ENCODE measurements at places on chromosomes 11 and 22.

GRCh38 chr11:17740649-17741235 is 6.2 kb downstream of the KCNC1 start:
- DNase-seq, result peak; percentile 4

DNA sequence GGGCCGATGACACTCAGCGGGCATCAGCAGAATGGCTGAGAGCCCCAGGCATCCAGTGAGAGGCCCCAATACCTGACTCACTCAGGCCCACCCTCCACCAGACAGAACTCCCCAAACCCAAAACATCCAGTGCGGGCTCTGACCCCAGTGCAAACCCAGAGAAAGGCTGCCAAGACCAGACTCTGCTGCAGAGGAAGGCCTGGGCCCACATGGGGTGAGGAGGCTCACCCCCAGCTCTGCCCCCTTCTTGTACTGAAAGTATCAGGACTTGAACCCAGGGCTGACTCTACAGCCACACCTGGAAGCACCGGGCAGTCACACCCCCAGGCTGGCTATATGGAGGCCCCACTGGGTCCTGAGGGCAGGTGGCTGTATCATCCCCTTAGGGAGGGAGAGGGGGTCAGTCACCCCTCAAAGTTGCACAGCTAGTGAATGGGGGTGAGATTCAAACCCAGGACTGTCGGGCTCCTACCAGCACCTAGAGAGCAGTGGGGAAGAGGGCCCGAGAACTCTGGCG is 49.3 kb downstream of the IGLL1 start:
- DNase-seq, result no peak

- DNase-seq, result peak; percentile 83
Observed at GRCh38 chr22:46150655-46151477, 540 bp downstream of the PPARA start.

DNA sequence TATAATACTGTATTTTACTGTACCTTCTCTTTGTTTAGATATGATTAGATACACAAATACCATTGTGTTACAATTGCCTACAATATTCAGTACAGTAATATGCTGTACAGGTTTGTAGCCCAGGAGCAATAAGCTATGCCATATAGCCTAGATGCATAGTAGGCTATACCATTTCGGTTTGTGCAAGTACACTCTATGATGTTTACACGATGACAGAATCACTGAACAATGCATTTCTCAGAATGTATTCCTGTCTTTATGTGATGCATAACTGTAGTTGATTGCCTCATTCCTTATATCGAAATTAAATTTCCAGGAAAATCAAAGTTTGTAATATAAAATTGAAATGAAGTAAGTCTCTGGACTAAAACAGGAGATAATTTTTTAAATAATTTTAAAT is 49.3 kb upstream of the OR5P2 start:
- DNase-seq, result no peak

GRCh38 chr11:69142895-69143294 is 12.8 kb upstream of the SMIM38 start:
- no peak for DNase-seq

DNA sequence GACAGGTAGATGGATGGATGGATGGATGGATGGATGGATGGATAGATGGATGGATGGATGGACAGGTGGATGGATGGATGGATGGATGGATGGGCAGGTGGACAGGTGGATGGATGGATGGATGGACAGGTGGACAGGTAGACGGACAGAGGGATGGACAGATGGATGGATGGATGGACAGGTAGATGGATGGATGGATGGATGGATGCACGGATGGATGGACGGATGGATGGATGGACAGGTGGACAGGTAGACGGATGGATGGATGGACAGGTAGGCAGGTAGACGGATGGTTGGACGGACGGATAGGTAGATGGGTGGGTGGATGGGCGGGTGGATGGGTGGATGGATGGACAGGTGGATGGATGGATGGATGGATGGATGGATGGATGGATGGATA is 24.3 kb downstream of the PDGFB start:
- peak; percentile 10 for DNase-seq

GRCh38 chr11:79794484-79795393 is 353.9 kb upstream of the TENM4 start:
- no peak for DNase-seq

GRCh38 chr11:11432621-11433319 is 79.7 kb upstream of the CSNK2A3 start:
- no peak for DNase-seq

DNA sequence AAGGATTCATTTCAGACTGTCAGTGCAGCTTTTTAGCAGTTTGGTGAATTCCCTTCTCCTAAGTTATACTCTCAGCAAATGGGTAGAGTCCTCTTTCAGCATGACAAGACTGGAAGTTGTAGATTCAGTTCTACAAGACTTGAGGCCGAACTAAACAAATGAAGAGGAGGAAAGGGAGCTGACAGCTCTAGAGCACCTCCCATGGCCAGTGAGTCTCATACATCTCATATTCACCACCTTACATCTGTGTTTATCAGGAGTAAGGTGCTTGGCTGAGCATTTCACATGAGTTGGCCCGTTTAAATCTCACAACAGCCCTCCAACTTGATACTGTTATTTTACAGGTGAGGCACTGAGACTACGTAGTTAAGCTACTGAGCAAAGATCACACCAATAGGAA is 30.4 kb downstream of the SEZ6L start:
- no peak for DNase-seq

- peak; percentile 71 for DNase-seq
Observed at GRCh38 chr11:75429902-75430713, 2.9 kb downstream of the KLHL35 start.

DNA sequence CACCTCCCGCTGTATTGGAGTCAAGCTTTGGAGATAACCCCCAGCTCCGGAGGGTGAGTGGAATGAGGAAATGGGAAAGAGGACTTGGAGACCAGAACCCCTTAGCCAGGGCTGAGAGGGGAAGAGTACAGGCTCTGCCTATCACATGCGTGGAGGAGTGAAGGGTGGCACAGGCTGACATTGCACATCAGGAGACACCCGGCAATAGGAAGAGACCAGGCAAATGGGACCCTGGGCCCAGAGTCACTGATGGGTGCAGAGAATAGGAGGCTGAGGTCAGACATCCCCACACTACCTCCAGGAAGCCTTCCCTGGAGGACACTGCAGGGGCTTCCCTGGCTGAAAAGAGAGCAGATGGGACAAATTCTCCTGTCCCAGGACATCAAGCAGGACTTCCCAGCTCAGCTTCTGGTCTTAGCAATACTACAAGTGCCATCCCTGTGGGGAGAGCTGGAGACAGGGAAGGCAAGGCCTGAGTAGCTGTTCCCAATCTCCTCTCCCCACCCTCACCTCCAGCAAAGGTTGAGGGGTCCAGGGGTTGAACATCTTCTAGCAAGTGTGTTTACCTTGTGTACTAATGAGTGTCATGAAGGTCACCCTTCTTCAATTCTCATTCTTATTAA is 160.7 kb downstream of the BUD13 start:
- no peak for DNase-seq

DNA sequence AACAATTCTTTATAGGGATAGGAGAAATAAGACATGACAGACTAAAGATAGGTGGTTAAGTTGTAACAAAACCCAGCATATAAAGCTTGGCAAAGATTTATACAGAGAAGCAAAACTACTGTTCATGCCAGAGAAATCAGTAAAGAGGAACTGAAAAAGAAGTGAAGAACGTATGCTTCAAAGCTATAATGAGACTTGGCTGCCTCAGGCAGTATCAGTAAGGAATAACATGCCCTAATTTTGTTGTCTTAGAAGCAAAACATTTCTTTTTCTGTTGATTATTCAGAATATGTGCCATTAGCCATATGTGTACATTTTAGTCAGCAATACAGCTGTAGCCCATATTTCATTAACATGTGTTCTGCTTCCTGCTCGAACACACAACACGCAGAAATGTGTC is 403.2 kb downstream of the NELL1 start:
- no peak for DNase-seq

- DNase-seq, result no peak
Observed at GRCh38 chr11:35932681-35933319, 11.1 kb upstream of the LDLRAD3 start.

GRCh38 chr22:42228483-42228882 is 42.0 kb downstream of the TCF20 start:
- DNase-seq, result no peak

GRCh38 chr11:35174666-35175065 is 35.7 kb downstream of the CD44 start:
- no peak for DNase-seq

- no peak for DNase-seq
Observed at GRCh38 chr11:110377434-110377833, 52.3 kb upstream of the FDX1 start.

DNA sequence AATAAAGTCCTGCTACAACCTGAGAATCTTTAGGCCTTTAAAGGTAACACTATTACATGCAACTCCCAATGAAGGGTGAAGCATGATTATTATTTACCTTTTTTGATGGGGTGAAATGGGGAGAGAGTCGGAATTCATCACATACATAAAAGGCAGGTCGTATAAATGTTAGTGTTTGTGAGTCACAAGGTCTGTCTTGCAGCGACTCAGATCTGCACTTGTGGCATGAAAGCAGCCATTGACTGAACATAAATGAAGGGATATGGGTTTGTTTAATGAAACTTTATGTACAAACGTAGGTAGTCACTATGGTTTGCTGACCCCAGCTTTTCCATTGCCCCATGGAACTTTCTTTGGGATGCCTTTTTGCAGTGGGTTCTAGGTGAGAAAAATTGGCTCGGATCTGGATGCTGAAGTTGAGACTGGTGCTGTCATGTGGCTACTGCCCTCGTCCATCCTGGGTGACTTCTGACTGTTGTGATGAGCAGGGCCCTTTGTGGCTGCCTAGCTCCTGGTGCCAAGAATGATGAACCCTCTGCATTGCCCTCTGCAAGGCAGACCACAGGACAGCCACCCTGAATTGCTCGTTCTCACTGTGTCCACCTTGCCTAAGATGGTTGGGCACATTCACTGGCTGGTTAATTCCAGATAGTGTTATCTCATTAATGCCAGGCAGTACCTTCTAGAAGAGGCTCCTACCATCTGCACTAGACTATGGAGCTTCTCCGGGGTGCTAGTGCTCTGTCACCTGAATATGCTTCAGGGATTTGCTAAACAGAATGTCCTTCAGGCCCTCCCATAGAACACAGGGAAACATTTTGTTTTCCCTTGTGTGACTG is 11.3 kb downstream of the GGTLC2 start:
- no peak for DNase-seq

GRCh38 chr22:20591295-20591645 is 83.9 kb downstream of the MED15 start:
- peak; percentile 11 for DNase-seq

DNA sequence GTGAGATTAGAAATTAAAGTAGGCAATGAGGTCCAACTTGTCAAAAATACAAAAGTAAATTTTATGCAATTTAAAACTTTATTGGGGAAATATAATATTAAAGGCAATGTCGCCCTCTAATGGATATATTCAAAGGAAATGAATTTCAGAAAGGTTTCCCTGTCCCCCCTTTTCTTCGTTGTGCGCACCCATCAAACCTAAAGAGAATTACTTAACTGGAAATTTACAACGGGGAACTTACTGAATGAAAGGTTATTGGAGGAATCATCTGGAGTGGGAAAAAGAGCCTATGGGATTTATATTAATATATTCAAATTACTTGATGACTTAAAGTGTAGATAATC is 1.7 kb upstream of the ABTB2 start:
- DNase-seq, result no peak

DNA sequence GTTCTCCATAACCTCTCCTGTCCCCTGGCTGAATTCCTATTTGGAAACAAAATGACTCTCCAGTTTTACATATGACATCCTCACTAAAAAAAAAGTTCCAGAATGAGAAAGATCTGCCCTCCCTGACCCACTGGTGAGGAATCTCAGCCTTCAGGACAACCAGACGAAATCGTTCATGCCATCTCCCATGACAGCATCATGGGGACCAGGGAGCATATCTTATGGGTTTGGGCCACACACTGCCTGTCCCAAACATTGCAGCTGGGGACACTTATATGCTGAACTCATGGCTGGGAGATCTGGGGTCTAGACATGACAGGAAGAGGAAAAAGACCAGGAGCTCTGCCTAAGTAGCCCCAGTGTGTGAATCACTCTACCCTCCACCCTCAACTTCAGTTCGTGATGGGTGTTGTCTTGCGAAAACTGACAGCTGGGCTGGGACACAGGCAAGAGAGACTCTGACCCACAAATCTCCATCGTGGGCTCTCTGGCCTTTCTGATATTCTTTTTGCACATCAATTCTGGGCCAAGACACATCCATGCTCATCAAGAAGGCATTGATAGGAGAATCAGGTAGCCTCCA is 102.0 kb downstream of the ZNF280B start:
- no peak for DNase-seq

- DNase-seq, result no peak
Observed at GRCh38 chr22:34403667-34404066, 483.4 kb upstream of the LARGE1 start.

DNA sequence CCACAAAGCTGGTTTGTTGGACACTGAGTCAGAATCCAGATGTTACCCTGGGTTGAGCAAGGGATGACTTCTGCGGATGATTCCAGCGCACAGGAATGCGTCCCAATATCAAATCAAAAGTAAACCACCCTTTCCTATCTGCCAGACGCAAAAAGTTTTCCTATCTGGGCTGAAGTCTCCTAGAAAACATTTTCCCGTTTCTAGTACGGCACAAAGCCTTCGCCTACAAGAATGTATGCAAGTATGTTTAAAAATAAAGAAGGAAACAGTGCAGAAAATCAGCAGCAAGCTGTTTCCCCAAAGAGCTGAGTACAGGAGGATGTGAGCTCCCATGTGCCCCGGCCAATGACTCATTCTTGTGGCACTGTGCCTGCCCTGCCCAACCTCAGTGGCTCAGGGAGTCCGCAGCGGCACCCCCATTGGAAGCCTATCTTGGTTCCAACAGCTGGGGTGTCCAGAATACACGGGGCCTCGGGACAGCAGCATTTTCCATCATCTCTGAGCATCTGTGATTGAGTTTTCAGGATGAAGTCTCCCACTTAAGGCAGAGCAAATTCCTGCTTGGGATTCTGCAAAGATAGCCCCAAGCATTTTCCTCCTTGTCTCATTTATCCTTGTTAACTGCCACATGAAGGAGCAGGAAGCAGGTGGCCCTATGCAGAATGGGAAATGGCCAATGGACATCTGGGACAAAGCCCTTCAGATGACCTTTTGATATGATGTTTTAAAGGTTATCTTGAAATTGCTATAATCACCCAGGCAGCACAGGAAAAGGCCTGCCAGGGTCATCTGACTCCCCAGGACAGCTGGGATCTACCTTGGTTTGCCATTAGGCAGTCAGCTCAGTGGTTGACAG is 17.5 kb downstream of the KCNJ5 start:
- peak; percentile 82 for DNase-seq

- peak; percentile 12 for DNase-seq
Observed at GRCh38 chr11:1221848-1222311, 986 bp upstream of the MUC5B start.

GRCh38 chr11:94560834-94561233 is 6.3 kb upstream of the PIWIL4 start:
- no peak for DNase-seq

DNA sequence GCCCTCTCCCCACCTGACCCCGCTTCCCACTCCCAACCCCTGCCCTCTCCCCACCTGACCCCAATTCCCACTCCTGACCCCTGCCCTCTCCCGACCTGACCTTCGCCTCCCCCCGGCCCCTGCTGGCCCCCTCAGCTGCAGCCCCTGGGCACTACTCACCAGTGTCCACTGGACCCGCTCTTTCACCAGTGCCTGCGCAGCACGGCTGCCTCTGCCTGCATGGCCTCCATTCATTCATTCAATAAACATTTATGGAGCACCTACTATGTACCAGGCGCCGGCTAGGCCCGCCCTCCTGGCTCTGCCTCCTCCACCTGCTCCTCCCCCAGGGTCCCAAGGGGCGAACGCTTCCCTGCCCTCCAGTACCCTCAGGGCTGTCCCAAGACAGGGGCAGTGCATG is 42.6 kb downstream of the ELFN2 start:
- DNase-seq, result no peak

- DNase-seq, result no peak
Observed at GRCh38 chr11:123054301-123055065, 7.5 kb downstream of the HSPA8 start.

Measured in mucosa of descending colon (tissue), 3 donors.